ENCODE measurements at places on chromosomes 13 and 19.

DNA sequence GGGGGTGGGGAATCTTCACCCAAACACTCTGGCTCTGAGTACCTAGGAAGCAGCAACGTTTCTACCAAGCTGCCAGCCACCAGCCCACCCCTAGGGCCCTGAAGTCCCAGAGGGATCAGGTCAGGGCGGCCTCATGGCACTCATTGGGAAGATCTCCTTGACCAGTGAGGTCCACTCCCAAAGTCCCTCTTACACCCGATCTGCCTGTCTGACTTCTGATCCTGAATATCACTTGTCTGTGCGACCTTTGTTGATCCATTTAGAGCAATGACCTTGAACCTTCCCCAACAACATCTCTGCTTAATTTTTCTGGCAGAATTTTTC lies 2.1 kb upstream of the GNA15 start:
- DNase-seq, result no peak

GRCh38 chr19:7858109-7858770 lies 15.9 kb downstream of the PRR36 start:
- DNase-seq, result no peak

- DNase-seq, result peak; percentile 57
Observed at GRCh38 chr13:30802953-30803478, 67.7 kb downstream of the ALOX5AP start.

GRCh38 chr13:90641884-90642283 lies 705.6 kb upstream of the MIR17HG start:
- DNase-seq, result no peak

GRCh38 chr13:97387485-97387839 lies 46.5 kb upstream of the RAP2A start:
- no peak for DNase-seq

- DNase-seq, result no peak
Observed at GRCh38 chr19:39307046-39307821, 11.0 kb downstream of the IFNL1 start.

DNA sequence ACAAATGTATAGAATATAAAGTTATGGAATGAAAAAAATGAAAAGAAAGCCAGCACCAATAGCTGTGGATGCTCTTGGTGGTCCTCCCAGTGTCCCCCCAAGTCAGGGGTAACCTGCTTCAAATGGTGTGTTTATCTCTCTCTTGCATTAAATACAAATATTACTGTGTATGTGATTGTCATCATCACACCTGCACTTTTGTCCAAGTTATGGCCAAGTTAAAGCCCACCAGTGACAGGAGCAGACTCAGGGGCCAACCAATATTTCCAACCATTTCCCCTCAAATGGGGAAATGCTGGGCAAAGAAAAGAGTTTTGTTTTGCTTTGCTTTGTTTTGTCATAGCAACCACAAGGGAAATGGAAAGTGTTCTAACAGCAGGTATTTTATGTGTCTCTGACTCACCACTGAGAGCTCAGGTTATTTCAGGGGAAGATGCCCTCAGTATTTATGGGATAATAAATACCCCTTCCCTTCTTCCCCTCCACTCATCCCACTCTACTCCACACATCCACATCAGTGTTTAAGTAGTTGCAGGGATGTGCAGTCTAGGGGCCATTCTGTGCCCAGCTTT lies 133.6 kb downstream of the COL4A1 start:
- no peak for DNase-seq

GRCh38 chr13:112845511-112846144 lies 123.4 kb upstream of the MCF2L start:
- DNase-seq, result no peak
